T-helper 9 cell (primary cell): ENCODE measurements at places on chromosomes 5 and 9.

DNA sequence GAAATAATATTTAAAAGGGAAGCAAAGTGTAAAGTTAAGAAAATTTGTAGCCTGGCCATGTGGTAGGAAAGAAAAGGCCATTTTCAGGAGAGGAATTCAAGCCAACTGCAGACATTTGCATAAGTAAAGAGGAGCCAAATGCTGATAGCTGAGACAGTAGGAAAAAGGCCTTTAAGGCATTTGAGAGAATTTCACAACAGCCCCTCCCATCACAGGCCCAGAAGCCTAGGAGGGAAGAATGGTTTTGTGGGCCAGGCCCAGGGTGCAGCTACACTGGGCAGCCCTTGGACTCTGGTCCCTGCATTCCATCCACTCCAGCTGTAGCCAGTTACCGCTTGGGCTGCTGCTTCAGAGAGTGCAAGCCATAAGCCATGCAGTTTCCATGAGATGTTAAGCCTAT lies 1556.8 kb downstream of the EFNA5 start:
- no peak for DNase-seq

DNA sequence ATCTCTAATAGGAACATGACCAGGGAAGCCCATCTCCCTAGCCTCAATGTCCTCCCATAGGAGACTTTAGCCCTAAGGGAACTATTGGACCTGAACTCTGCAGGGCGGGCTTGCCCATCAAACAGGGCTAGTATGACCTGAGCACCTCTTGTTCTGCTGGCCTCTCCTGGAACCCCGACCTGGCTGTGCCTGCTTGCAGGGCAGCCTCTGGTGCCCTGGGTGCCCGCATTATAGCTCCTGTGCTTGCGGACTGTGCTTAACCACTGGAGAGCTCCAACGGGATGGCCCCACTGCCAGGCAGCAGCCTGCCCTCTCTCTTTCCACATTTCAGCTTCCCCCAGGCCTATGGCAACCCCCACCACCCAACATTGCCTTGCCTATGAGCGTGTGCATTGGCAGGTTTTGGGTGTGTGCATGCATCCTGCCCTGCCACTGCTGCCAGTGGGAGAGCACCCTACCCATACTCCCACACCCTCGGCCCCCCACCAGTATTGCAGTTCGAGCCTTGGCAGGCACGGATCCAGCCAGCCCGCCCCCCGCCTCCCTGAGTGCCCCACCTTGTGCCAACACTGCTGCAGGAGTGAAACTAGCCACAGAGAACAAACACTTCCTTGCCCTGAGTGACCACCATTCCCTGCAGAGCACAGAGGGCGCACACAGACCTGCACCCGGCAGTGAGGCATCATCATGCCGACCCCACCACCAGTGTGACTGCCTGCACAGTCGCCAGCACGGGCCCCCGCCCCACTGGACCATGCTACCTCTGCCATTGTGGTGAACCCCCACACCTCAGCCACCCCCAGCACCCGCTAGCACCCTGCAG lies 1123.8 kb upstream of the CDH6 start:
- no peak for DNase-seq

GRCh38 chr9:69443178-69443577 lies 118.2 kb downstream of the ENTREP1 start:
- DNase-seq: no peak

DNA sequence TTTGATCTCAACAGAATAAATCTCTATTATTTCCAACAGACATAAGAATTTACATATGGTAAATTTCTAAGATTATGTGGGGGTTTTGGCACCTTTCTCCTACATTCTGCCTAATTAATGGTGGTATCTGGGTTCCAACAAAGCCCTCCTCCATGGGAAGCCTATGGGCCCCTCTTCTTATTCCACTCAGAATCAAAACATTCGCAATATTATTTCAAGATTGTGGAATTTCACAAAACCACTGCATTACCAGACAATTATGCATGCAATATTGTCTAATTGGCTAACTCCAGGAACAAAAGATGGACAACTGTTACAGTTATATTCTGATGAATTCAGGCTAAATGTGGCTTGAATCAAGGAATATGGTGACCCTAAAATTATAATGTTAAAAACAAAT lies 434.0 kb downstream of the NFIB start:
- no peak for DNase-seq

DNA sequence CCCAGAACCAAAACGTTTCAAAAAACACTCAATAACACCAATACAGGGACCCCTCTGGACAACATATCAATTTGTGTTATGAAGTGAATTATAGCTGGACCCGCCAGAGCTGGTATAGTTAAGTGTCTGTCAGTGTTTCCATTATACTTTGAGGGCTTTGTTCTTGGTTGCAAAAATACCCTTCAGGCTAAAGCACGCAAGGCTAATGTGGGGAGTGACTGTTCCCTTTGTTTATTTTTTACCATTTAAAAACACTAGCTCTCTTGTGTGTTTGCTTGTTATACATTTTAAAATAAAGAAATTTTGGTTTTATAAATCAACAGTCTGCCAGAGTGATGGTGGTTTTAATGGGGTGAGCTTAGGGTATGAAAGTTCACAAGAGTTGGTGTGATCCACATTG lies 859.5 kb downstream of the PTPRD start:
- DNase-seq: no peak

GRCh38 chr5:54851449-54851848 lies 133.9 kb downstream of the ESM1 start:
- DNase-seq: no peak

- DNase-seq: no peak
Measured at GRCh38 chr9:124695280-124695890, 75.7 kb downstream of the NR6A1 start.

GRCh38 chr5:33227746-33228145 lies 213.0 kb upstream of the TARS1 start:
- DNase-seq: no peak

- no peak for DNase-seq
Measured at GRCh38 chr9:99004115-99004514, 60.4 kb downstream of the COL15A1 start.

DNA sequence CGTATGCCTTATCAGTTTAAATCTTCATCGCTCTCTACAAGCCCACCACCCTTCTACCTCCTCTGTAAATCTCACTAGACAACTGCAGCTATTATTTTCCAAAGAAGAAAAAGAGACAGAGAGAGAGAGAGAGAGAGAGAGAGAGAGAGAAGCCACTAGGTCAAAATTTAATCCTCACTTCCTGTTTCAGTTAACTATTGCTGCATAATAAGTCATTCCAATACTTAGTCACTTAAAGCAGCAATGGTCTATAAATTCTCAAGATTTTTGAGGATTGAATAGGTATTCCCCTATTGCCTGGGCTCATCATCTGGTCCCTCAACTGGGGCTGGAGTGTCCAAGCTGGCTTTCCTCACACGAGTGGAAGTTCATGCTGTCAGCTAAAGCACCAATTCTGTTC lies 68.8 kb downstream of the ITGA1 start:
- no peak for DNase-seq

GRCh38 chr9:97930972-97931371 lies 7.0 kb downstream of the HEMGN start:
- DNase-seq: no peak

DNA sequence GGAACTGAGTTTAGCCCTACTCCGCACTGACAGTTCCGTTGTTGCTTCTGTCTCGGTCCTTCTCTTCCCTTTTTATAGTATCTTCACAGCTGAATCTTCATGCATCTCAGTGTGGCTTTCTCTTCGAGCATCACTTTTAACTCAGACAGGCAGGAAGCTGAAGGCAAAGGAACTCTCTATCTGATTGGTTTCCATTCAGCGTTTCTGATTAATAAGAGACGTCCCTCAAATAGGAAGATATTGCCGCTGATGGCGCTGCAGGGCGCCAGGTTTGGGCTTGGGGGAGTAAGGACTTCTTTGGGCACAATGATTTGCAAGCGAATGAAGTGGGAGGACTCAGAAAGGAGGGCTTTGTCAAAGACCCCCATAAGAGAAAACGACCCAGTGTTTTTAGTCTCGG lies at the start of gene CDH9:
Gene CDH9 (minus strand): TSS at position 111 of the 400 bp plus-strand sequence. CDS start 50,253 bp downstream, outside the sequence.
- DNase-seq: no peak

DNA sequence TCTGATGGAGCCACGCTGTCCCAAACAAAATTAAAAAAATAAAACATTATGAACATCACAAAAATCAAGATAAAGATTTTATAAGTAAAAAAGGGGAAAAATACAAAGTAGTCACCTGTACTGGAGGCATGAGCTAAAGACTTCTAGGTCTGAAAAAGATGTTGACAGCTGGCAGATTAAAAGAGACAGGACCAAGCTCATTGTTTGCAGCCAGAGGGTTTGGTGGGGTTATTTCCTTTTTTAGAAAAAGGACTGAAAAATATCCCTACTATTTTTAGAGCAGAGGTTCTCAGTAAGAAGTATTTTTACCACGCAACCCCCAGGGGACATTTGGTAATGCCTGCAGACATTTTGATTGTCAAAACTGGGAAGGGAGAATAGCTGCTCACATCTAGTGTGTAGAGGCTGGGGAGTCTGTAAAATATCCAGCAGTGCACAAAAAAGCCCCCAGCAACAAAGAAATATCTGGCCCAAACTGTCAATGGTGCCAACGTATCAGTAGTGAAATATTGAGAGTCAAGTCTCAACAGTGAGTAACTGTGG lies 353.4 kb downstream of the TLE1 start:
- DNase-seq: no peak

DNA sequence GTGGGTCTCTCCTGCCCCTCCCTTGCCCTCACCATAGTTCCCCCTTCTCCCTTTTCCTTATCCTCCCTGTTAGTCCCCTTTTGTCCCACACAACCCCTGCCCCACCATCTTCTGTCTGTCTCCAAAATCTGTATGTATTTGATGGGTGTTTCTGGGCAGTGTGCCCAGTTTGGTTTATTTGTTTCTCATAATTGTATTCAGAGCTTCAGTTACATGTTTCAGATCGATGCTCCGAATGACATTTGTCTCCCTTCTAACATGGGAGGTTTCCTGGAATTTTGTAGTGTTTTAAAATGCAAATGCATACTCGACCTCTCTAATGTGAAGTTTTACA lies 22.2 kb downstream of the FBXL7 start:
- no peak for DNase-seq

GRCh38 chr5:180142021-180142765 lies 66.8 kb downstream of the RASGEF1C start:
- no peak for DNase-seq

GRCh38 chr5:170846416-170846815 lies 15.4 kb upstream of the RANBP17 start:
- DNase-seq: no peak

- no peak for DNase-seq
Measured at GRCh38 chr5:66074901-66075300, 69.2 kb upstream of the SREK1 start.

GRCh38 chr9:130981002-130981755 lies 27.8 kb upstream of the LAMC3 start:
- DNase-seq: no peak

GRCh38 chr5:77845324-77845646 lies 69.1 kb upstream of the TBCA start:
- DNase-seq: no peak

DNA sequence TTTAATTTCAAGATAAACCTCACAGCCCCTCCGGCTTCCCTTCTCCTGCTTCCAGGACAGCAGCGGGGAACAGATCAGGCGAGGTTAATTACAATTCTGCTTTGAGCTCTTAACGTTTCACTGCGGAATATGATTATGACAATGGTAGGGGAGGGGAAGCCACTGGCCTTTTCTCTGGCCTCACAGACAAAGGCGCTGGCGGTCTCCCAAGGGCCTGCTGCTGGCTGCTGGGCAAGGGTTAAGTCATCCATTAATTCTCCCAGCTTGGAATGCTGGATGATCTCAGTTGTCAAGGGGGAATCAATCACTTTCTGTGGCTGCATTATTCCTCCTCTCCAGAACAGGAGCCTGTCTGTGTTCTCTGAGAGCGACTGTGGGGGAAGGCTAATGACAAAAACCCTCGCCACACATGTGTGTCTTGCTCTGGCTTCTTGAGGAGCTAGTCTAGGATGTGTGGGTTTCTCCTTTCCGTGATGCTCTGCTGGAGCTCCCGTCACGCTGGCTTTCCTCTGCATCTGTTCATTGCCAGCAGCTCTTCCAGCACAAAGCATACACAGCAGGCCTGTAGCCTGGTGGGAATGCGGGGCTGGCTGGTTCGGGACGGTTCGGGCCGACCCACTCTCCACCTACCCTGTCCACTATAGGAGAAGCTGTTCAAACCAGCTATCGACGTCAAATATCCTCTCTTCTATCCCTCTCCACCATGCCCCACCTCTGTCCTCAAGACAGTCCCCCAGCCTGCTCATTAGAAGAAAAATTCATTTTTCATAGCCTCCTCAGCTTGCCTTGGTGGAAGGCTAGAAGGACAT lies 82.8 kb downstream of the DCP2 start:
- no peak for DNase-seq

- no peak for DNase-seq
Measured at GRCh38 chr9:127545196-127546124, 66.6 kb upstream of the STXBP1 start.

- no peak for DNase-seq
Measured at GRCh38 chr9:5593904-5594303, 35.0 kb upstream of the RIC1 start.

DNA sequence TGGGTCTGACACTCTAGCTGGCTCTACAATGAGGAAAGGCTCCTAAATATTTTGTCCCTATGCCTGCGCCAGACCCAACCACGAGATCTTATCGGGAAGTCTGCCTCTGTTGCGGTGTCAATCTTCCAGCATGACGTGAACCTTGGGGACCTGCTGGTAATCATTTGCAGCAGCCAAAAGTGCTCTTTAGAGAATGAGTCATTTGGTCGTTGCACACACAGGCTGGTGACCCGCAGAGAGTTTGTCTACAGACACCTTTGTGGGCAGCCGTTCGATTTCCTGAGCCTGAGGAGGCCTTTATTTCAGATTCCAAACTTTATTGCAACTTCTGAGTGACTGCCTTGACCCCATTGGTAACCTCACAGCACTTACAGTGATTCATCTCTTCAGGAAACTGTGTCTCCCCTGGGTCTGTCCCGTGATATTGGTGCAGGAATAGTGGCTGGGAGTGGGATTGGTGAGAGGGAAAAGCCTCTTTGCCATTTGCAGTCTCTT lies 326.1 kb downstream of the NSG2 start:
- no peak for DNase-seq

GRCh38 chr9:137875846-137876245 lies 1.7 kb upstream of the CACNA1B start:
- DNase-seq: no peak

DNA sequence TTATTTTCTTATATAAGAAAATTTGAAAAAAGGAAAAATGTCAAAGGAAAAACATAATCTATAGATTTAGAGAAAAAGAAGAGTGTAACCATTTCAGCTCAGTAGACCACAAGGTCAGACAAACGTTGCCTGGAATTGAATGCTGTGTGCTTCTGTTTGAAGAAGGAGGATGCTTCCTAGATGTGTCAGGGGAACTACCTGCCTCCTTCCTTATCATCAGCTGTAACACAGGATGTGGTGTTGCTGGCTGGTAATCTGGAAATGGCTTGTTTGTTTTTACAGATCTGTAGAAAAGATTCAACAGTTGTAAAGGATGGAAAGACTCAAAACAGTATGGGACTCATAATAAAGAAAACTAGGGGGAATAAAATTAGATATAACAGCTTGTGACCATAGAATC lies 160.7 kb upstream of the MEF2C start:
- DNase-seq: no peak

GRCh38 chr9:111151537-111151936 lies 113.3 kb upstream of the LPAR1 start:
- no peak for DNase-seq

GRCh38 chr9:68904454-68904853 lies 109.5 kb downstream of the PRKACG start:
- no peak for DNase-seq
